ENCODE measurements at places on chromosomes 1 and 21.

- no peak for DNase-seq
Measured at GRCh38 chr1:30164693-30165092, 558.7 kb downstream of the MATN1 start.

GRCh38 chr1:182069028-182069466 lies 7.5 kb upstream of the ZNF648 start:
- no peak for DNase-seq

DNA sequence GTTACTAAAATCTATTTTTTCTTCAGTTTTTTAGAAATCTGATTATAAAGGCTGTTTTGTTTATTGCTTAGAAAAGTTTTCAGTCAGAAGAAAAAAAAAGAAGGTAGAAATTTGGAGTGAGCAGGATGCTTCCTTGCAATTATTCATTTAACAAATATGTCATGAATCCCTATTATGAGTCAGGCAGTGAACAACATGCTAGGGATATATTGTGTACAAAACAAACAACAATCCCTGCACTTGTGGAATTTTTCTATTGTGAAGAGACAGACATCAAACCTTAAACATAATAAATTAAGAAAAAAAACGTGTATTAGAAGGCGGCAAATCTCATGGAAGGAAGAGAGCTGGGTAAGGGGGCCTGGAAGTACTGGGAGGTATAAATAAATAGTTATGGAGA lies 664.1 kb upstream of the CAMK1G start:
- DNase-seq, result no peak

DNA sequence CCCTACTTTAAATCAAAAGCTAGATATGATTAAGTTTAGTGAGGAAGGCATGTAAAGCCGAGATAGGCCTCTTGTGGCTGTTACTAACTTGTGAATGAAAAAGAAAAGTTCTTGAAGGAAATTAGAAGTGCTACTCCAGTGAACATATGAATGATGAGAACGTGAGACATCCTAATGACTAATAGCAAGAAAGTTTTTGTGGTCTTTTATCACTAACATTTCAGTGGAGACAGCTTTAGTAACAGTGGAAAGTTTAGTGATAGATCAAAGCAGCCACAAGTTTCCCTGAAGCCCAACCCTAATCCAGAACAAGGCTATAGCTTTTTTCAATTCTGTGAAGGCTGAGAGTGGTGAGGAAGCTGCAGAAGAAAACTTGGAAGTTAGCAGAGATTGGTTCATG lies 73.6 kb upstream of the LRRC8B start:
- no peak for DNase-seq

DNA sequence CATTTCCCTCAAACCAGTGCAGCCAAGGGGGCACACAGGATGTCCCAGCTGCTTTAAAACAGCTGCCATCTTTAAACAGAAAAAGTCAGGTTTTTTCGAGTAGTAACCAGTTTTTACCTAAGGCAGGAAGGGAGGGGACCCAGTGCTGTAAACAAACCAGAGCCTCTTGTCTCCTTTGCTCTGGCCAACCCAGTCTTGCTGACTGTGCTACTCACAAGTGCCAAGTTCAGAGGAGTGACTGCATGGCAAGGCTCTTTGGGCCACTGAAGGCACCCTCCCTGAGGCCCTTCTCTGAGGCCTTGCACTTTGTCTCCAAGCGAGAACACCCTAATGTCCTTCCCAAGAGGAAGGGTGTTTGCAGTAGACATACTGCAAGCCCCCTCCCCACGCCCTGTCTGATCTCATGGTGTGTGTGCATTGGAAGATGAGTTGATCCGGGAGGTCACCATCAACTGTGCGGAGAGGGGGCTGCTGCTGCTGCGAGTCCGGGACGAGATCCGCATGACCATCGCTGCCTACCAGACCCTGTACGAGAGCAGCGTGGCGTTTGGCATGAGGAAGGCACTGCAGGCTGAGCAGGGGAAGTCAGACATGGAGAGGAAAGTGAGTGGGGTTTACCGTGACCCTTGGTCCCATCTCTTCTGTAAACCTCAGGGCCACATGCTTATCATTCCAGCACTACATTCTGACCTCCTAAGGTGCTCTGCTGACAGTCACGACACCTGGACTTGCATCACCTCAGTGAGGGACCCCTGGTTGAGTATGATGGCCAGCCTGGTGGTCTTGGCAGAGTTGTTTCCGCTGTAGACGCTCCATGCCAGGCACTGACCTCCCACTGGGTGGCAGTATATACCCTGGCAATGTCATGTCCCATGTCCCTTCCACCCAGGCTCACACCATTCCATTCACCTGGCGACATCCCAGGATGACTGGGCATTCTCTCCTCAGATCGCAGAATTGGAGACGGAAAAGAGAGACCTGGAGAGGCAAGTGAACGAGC lies 4.7 kb downstream of the DNALI1 start:
- peak; percentile 24 for DNase-seq

DNA sequence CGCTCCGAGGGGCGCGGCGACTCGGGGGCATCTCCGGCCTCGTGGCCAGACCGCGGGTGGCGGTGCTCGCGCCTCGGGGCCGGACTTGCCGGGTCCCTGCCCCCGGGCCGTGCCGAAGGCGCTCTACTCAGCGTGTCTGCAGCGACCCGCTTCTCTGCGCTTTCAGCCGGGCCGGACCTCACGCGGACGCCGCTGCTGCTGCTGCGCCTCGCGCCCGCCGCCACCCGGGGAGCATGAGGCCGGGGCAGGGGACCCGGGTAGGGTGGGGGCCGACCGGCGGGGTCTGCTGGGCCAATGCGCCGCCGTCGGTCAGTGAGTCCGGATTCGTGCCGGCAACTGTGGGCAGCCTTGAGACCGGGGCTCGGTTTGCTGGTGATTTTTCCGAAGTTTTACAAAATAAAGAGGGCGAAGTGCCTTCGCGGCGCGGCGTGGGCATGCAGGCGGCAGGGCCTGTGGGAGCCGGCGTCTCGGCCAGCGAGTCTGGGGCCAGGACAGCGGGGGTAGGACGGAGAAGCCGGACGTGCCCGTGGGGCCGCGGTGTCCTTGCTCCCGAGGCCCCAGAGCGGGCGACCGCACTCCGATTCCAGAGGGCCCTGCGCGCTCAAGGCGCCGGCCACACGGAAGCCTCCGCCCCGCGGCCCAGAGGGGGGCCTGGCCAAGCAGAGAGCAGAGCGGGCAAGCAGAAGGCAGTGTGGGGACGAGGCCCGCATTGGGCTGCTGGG lies 749 bp downstream of the FAM163A start:
- no peak for DNase-seq

Data from stimulated activated CD4-positive, alpha-beta T cell treated with anti-CD3 and anti-CD28 coated beads, Interleukin-1b, Interleukin-23, amount 100 ng/mL, for 4 hours (primary cell).